ENCODE measurements at places on chromosomes 11 and 22.
A peak's percentile ranks its signal among the peaks of the same experiment; 100 is the strongest.

DNA sequence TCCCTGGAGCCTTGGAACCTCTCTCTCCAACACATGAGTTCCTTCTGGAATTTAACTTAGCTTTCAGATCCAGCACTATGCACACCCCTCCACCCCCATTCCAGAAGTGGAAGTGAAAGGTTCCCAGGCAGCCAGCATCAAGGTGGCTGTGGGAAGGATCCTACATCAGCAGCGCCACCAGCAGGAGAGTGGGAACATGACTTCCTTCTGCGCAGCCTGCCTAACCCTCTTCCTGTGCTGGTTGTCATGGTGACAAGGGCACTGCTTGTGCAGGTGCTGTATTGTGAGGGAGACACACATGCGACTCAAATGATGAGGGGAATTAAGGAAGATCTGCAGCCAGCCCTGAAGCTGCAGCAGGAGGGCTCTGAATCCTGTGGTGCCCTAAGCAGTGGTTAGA lies 904.5 kb upstream of the API5 start:
- peak; percentile 51 for DNase-seq
- H3K27ac ChIP-seq: no peak overlapping the region
- H3K27me3 ChIP-seq: no peaks in the 10 kb centered on the region
- H3K4me1 ChIP-seq: no peaks in the 10 kb centered on the region
- no peaks in the 10 kb centered on the region for H3K36me3 ChIP-seq

GRCh38 chr22:27445881-27446280 lies 355.7 kb downstream of the MN1 start:
- no peaks in the 10 kb centered on the region for H3K27me3 ChIP-seq
- peaks cover 5% of the 10 kb centered on the region for H3K4me1 ChIP-seq
- no peaks in the 10 kb centered on the region for H3K36me3 ChIP-seq

GRCh38 chr11:23554002-23554401 lies 693.7 kb upstream of the CCDC179 start:
- DNase-seq: no peak
- H3K27ac ChIP-seq: no peak overlapping the region
- H3K4me1 ChIP-seq: no peaks in the 10 kb centered on the region
- H3K27me3 ChIP-seq: no peaks in the 10 kb centered on the region

DNA sequence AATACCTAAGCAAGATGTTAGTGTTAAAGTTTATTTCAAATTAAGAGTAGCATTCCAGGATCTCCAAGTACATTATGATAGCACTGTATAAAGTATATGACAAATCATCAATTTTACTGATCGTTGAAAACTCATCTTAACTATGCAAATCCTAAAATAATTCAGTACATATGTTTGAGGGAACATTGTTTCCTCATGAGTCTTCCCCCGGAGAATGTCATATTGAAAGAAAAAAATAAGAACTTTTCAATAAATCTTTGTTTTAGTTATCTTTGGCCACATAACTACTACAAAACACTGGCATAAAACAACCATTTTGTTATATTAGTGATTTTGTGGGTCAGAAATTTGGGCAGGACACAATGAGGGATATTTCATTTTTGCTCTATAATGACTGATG lies 135.4 kb downstream of the METTL15 start:
- H3K4me3 ChIP-seq: no peak overlapping the region
- no peaks in the 10 kb centered on the region for H3K36me3 ChIP-seq
- DNase-seq: no peak
- no peaks in the 10 kb centered on the region for H3K27me3 ChIP-seq
- H3K27ac ChIP-seq: no peak overlapping the region
- no peaks in the 10 kb centered on the region for H3K4me1 ChIP-seq

DNA sequence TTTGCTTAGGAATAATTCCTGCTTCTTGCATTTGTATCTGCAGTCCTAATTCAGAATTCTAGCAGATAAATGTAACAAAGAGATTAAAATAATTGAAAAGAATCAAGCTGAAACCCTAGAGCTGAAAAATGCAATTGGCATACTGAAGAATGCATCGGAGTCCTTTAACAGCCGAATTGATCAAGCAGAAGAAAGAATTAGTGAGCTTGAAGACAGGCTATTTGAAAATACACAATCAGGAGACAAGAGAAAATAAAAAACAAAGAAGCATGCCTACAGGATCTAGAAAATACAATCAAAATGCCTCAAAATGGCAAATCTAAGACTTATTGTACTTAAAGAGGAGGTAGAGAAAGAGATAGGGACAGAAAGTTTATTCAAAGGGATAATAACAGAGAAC lies 8.2 kb downstream of the TREH start:
- no peak overlapping the region for H3K4me3 ChIP-seq
- H3K27me3 ChIP-seq: no peaks in the 10 kb centered on the region
- H3K4me1 ChIP-seq: no peaks in the 10 kb centered on the region
- no peak for DNase-seq
- H3K27ac ChIP-seq: no peak overlapping the region

DNA sequence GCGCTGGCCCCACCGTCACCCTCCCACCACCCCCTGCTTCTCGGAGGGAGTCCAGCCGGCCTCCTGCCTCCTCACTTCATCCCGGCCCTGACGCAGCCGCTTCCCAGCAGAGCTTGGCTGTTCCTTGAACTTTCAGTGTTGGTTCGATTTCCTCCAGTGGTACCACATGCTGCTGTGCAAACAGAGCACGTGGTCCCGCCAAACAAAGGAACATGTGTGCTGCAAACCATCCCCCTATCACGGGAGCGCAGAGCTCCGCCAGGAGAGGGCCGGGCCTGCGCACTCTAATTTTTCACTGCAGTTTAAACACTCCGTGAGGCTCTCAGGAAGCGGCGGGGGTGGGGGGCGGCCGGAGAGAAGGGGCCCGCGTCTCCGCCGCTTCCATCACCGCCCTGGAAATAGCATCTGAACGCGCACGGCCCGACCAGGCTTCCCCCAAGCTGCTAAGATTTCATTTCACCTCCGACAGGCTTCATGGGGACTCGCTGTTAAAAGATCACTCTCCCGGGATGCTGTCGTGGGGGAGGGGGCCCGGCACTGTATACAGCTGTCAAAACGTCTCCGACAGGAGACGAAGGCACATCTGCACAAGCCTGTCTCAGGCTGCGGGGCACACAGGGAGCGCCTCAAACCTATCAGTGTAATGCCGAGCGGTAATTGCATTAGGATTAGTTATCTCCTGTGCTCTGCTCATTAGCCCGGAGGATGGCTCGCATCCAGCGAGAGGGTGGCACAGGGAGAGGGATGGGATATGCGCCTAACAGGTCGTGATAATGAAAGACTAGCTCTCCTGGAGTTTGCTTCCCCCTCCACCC lies 269.9 kb upstream of the SORL1-AS1 start:
- no peaks in the 10 kb centered on the region for H3K27me3 ChIP-seq
- H3K4me1 ChIP-seq: peaks cover 12% of the 10 kb centered on the region
- H3K4me3 ChIP-seq: peak overlapping the region; percentile 68
- DNase-seq: peak; percentile 95
- H3K27ac ChIP-seq: peak overlapping the region; percentile 91

GRCh38 chr11:22458161-22458560 lies 120.0 kb downstream of the SLC17A6 start:
- H3K27ac ChIP-seq: no peak overlapping the region
- H3K4me1 ChIP-seq: no peaks in the 10 kb centered on the region
- DNase-seq: no peak
- H3K27me3 ChIP-seq: no peaks in the 10 kb centered on the region
- no peaks in the 10 kb centered on the region for H3K36me3 ChIP-seq

DNA sequence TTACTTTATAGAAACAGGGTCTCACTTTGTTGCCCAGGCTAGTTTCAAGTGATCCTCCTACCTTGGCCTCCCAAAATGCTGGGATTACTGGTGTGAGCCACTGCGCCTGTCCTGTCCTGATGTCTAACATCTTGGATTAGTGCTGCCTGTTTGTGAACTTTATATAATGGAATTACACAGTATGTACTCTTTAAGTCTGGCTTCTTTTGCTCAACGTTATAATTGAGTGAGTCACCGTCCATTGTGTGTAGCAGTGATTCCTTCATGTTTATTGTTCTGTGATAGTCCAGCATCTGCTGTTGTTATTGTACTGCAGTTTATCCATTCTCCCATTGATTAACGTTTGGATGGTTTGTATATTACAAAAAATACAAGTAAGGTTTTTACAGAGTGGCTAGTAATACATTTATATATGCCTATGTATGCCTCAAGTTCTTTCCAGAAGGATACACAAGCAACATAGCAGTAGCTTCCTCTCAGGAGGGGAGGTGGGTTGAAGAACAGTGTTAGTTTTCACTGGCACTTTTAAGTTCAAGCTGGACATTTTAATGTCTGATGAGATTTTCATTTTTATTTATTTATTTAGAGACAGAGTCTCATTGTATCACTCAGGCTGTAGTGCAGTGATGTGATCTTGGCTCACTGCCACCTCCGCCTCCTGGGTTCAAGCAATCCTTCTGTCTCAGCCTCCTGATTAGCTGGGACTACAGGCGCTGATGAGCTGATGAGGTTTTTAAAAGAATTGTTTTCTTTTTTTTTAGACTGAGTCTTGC lies 25.2 kb upstream of the MICALL1 start:
- H3K36me3 ChIP-seq: no peaks in the 10 kb centered on the region
- H3K27ac ChIP-seq: no peak overlapping the region
- H3K4me3 ChIP-seq: no peak overlapping the region
- no peaks in the 10 kb centered on the region for H3K27me3 ChIP-seq

DNA sequence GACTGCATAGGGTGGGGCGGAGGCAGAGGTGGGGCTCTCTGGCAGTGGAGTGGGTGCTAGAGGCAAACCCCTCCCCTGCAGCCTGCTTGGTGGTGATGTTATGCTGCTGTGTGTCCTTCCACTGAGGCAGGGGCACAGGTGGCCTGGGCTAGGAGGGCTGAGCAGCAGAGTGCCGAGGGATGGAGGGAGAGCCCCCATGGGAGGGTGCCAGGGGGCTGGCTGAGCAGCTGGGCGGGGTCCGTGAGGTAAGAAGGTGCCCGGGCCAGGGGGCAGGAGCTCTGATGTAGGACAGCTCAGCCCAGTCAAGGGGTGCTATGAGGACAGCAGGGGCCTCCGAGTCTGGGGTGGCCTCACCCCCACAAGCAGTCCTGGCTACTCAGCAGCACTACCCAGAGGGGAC lies 4.2 kb downstream of the CLDN5 start:
- DNase-seq: no peak
- no peak overlapping the region for H3K27ac ChIP-seq
- no peaks in the 10 kb centered on the region for H3K36me3 ChIP-seq
- no peaks in the 10 kb centered on the region for H3K4me1 ChIP-seq
- H3K4me3 ChIP-seq: no peak overlapping the region

Measured in testis (tissue), 5 donors.